ENCODE measurements at places on chromosomes 12 and 14.

DNA sequence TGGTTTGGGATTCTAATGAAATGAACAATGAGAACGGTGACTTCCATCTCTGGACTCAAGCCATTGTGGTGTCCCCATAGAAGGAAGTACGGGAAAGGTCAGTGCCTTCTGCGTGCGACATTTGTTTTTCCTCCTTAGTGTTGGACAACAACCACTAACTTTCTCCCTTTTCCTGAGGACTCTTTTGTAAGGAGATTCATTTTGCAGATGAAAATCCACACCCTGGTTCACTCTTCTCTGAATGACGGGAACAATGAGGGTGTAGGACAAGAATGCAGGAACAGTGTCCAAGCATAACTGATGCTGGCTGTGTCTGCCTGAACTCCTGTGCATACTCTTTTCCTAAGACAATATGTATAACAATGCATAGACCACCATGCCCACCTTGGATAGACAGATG, 176.4 kb downstream of the STXBP6 start:
- DNase-seq: no peak

DNA sequence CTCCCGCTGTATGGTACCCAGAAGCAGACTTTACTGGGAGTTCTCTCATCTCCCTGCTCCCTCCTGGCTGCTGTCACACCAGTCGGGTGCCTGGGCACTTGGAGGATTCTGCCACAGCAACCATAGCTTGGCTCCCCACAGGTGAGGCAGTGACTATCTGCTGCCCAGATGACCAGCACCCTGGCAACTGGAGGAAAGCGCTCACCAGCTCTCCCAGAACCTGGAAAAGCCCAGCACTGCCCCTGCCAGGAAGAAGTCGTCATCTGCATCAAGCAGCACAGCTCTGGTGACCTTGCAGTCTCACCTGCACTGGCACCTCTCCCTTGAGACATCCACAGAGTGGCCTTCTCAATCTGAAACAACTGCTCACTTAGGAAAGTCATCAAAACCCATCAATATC, 31.9 kb upstream of the TC2N start:
- DNase-seq: no peak

GRCh38 chr12:9643266-9643660, 26.2 kb upstream of the CLEC2D start:
- no peak for DNase-seq

DNA sequence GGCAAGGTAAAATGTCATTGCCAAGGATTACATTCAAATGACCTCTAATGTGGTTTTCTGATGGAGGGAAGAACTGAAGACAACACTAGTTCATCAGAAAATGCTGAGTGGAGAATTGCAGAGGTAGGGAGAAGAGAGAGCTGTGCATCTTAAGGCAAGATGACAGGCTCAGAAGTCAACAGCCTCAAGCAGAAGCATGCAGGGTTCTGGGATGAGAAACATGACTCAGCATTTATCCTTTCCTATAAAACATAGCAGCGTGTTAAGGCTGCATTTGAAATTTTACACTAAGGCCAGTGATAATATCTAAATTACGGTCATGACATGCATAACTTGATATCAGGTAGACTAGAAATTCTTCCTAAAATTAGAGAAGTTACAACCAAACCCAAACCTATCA, 53.7 kb upstream of the DYRK2 start:
- no peak for DNase-seq

- no peak for DNase-seq
These were observed 1165.1 kb upstream of the USP15 start for GRCh38 chr12:61095111-61095510.

GRCh38 chr14:77027538-77028383, 747 bp downstream of the IRF2BPL start:
- no peak for DNase-seq

DNA sequence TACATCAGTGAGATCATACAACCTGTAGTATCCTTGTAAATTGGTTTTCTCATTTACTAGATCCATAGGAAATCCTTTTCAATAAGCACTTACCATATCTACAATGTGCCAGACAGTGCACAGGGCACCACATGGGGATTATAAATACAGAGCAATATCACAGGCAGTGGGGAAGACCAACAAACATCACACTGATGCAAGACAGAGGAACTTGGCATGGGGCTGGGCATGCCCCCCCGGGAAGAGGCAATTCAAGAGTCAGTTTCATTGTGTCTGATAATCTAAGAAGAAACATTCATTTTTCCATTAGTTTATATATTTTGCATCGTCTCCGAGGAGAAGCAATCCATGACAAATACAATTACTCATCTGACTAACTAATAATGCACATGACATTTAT, 16.2 kb downstream of the NT5DC3 start:
- no peak for DNase-seq

- DNase-seq: no peak
These were observed 280.5 kb downstream of the DPF3 start for GRCh38 chr14:72613231-72613974.

DNA sequence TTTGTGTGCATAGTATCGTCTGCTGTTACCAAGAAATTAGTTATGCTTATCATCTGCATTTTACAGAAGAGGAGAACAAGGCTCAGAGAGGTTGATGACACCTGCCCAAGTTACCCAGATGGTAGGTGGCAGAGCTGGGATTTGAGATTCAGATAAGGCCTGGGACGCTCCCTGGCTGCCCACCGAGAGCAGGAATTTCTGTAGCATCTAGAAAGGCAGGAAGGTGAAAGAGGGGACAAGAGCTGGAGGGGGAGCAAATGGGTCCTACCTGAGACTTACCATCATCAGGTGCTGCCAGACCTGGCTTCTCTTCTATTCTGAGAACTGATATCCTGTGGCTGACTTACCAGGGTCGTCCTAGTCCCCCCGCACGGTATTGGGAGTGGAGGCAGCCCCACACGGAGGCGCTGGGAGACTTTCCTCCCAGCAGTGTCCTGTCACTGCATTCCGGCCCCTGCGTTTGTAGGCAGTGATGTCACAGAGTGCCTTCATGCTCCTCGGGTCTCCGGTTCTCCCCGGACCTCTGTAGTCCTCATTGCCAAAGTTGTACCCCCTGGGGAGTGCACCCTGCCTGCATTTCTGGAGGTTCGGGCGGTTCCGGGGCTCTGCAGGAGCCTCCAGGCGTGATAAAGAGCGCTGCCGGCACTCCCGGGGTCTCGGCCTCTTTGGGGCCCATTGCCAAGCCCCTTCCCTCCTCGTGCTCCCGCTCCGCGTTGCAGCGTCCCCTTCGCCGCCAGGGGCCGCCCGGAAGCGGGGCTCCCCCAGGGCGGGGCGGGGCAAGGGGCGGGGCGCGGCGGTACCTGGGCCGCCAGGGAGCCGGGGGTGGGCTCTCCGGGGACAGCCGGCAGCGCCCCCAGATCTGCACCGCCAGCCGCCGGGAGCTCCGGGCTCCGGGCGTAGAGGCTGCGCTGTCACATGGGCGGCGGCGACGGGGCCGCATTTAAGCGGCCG, at the start of gene CABP1:
CABP1 (plus strand) TSS at position 856 of the 951 bp plus-strand sequence; CDS start at position 916, 60 bp downstream.
- DNase-seq: peak; percentile 59

- DNase-seq: no peak
These were observed 63.3 kb upstream of the CDKN3 start for GRCh38 chr14:54333511-54333910.

GRCh38 chr12:78870539-78870938, 6.0 kb downstream of the SYT1 start:
- no peak for DNase-seq

DNA sequence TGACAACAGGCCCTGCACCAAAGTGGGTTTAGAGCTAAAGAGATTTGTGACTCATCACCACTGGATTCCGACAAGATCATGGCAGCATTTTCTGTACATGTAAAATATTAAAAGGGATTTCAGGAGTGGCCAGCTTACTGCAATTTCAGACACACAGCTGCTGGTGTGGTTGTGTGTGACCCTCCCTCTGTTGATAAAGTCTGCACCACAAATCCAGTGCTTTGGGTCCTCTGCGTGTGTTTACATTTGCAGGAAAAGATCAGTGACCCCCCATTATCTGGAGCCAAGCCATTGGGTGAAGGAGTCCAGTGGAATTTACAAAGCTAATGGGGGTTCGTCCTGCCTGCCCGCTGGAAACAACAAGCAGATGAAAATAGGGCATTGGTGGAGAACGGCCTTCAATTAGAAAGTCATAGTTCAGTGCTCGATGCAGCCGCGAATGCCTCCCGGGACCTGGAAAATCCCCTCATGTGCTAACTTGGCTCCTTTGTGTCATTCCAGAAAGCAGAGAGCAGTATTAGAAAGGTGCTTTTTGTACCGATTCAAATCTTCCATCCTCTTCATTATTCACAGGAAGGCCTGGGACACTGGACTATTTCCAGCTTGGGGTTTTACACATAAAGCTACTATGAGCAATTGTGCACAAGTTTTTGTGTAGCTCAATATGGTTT, 188.5 kb upstream of the TMEM132C start:
- no peak for DNase-seq

DNA sequence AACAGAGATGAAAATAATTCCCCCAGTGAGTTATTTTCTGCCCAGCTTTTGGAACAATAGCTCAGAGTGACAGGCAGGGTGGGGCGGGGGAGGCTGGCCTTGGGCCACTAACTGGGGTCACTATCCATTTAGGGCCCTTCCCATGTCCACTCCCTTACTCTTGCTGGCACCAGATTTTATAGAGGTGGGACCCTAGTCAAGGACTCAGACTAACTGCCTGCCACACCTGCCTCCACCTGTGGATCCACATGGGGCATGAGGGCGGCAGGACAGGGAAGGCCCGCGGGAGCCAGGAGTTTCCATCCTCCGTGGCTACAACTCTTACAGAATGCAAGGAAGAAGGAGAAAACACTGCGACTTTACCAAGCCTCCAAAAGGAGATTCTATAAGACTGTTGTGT, 10.1 kb downstream of the VDR start:
- no peak for DNase-seq

- no peak for DNase-seq
These were observed 46.5 kb downstream of the NDUFA12 start for GRCh38 chr12:94957006-94957405.

DNA sequence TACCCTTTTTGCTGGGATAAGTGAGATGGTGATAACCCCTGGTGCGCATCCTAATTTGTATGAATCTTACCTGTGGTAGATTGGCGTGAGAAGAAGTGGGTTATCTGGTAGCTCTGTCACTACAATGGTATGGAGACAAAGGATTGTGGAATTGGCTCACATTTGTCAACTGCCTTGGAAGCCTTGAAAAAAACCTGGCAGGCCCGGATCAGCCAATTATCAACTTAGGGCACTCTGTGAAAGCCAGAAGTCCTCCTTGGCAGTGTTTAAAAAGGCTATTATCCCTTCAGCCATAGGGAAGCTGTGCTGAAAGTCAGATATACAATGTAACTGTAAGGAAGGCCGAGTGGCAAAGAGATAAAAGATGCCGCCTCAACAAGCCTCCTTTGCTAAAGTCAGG, 56.5 kb downstream of the WASHC3 start:
- DNase-seq: no peak

GRCh38 chr12:70180130-70180529, 63.1 kb upstream of the CNOT2 start:
- no peak for DNase-seq

DNA sequence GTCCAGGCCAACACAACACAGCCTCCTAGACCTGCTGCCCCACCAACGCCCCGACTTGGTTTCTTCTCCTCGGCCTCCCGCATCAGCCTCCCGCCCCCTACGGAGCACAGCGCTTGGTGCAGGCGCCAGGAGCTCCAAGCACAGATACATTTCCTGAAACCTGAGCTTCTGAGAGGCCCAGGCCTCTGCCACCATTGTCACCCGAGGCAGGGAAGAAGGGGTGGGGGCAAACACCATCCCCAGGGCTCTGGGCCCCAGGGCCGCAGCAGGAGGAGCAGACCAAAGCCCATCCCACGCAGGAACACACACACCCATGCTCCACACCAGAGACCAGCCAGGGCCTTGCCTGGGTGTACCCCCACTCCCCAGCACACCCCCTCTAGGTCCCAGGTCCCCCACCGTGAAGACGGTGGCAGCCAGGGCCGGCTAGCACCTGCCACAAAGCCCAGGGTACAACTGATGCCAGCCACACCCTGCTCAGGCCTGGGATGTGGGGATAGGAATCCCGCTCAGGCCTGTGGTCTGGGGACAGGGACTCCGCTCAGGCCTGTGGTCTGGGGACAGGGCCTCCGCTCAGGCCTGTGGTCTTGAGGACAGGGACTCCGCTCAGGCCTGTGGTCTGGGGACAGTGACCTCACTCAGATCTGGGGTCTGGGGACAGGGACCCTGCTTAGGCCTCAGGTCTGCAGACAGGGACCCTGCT, 5.4 kb downstream of the JAG2 start:
- DNase-seq: no peak

DNA sequence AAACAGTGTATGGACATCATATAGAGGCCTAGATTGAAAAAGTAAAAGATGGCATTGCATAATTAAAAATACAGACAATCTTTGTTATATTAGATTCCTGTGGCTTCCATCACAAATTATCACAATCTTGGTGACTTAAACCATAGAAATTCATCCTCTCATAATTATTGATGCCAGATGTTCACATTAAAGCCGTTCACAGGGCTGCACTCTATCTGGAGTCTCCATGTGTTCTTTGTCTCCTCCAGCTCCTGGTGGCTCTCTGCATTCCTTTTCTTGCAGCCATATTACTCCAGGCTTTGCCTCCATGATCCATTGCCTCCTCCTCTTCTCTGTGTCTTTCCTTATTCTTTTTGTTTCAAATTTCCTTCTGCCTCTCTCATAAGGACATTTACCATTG, 875.7 kb upstream of the USP15 start:
- no peak for DNase-seq

- DNase-seq: no peak
These were observed 45.4 kb upstream of the SRP54 start for GRCh38 chr14:34937442-34937841.

DNA sequence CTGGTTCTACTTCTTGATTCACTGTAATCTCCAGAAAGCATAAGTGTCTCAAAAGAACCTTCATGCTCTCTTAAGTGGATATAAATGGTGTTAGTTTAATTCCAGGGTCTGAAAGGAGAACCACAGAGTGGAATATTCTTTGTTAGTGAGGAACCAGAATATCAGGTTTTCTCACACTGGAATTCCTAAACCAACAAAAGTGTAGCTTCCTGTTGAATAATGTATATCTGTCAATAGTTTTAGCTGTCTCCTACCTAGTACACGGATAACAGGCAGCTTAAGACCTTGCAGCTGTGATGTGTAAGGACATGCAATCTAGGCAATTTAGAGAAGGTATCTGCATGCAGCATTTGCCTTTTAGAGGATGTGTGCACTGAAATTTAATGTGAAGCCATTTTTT, 24.0 kb downstream of the LRIG3 start:
- no peak for DNase-seq

DNA sequence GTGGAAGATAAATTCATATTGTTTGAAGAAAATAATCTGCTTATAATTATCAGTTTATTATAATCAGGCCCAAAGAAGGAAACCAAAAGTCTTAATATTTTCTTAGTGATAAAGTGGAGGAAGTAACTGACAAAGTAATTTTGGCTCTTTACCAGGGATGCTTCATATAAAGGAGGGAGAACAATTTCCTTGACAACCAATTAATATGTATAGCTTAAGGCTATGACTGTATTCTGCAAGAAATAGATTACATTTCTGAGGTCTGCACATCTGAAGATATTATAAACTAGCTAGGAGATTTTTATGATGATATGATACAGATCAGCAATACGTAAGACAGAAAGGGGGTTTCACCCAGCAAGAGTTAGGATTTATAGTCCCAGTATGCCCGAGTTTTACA, 90.8 kb downstream of the BICD1 start:
- no peak for DNase-seq

GRCh38 chr14:78746086-78746595, 576.0 kb downstream of the NRXN3 start:
- no peak for DNase-seq

GRCh38 chr14:35297706-35298105, 5.5 kb downstream of the PSMA6 start:
- DNase-seq: no peak
